ENCODE measurements at places on chromosomes 6 and 20. TPM values are rescaled to one million over a fixed set of nuclear protein-coding genes. Genes with fewer than 3 reads are reported as not detected.
A peak's percentile ranks its signal among the peaks of the same experiment; 100 is the strongest.

DNA sequence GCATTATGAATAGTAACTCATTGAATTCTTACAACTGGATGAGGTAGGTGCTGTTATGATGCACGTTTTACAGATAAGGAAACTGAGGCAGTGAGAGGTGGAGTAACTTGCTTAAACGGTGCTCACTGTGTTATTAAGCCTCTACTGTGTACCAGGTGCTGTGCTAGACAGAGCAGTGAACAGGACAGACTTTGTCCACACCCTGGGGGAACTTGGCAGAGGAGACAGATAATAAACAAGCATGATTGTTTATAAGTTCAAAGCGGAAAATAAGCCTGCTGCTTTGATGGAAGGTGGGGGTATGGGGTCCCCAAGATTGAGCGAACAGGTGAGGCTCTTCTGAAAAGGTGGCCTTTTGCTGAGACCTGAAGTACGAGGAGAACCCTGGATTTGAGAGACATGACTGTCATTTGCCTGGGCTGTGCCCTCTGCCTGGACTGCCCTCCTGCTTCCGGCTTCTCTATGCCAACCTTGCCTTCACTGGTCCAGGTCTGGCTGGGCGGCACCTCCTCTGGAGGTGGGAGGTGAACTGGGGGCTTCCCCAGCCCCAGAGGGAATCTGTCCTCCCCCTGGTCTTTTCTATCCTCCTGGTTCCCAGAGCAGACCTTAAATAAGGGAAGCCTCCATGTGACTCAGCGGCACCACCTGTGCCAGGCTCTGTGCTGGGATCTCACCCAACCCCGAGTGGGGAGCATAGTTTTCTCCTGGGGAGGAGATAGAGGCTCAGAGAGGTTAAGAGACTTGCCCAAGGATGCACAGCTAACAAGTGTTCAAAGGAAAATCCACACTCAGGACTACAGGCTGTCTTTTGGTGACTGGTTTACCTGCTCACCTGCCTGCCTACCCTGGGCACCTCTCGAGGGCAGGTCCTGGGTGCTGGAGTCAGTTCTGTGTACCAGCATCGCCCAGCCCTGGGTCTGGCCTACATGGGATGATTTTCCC is 59.1 kb downstream of the CEBPB start:
- no peak for ATAC-seq

GRCh38 chr6:166526937-166527336 is 59.5 kb downstream of the RAMACL start:
- ATAC-seq, result no peak

DNA sequence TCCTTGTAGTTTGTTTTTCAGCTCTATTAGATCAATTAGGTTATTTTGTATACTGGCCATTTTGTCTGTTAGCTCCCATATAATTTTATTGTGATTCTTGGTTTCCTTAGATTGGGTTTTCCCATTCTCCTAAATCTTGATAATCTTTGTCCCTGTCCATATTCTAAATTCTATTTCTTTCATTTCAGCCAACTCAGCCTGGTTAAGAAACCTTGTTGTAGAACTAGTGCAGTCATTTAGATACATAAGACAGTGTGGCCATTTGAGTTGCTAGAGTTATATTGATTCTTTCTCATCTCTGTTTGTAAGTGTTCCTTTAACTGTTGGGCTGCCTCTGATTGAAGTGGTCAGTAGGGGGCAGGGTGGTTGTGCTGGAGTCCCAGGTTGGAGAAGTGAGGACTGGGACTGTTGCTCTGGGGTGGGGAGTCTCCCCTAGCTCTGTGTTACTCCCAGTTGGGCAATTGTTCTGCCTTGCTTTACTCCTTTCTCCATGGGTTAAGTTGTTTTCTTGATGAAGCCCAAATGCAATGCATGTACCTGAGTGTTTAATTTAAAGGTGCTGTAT is 98.8 kb upstream of the NRN1 start:
- no peak for ATAC-seq

DNA sequence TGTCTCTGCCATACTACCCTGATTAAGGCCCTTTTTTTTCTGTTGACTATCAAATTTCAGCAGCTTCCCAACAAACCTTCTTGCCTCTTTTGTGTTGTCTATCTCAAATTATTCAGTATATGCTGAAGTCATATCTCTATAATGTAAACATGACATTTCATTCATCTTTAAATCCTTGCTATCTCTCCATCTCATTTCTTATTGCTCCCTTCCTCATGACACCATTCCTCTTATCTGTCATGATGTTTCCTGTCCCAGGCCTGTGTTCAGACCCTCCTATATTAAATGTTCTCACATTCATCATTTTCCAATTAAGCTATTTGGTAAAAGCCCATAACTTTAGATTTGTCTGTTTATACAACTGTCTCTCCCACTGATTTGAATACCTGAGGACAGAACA is 482.6 kb downstream of the EPM2A start:
- no peak for ATAC-seq

WDR27 gene
- total RNA-seq, result 24.4 TPM

DNA sequence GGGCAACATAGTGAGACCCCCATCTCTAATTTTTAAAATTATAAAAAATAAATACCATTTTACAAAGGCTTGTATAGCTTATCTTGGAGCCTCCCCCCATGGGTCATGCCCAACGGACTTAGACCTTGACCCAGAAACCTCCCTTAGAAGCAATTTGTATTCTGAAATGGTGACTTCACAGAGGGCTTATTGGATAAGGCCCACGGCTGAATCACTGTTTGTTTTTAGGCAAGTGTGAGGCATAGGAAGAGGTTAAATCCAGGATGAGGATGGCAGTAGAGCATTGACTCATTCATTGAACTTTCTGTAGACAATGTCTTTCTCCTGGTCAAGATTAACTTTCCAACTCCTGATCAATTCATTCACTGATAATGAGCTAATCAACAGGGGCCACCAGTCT is 6.2 kb upstream of the SNAI1 start:
- peak; percentile 71 for ATAC-seq

GRCh38 chr20:7696311-7696710 is 243.9 kb downstream of the HAO1 start:
- ATAC-seq, result peak; percentile 17

- no peak for ATAC-seq
Observed at GRCh38 chr20:50788045-50788991, 6.5 kb upstream of the BCAS4 start.

- ATAC-seq, result no peak
Observed at GRCh38 chr20:43910564-43910963, 4.1 kb upstream of the TOX2 start.

All from esophagus mucosa (tissue), 1 donor.